ENCODE measurements at places on chromosomes 4 and X.
A peak's percentile ranks its signal among the peaks of the same experiment; 100 is the strongest.

DNA sequence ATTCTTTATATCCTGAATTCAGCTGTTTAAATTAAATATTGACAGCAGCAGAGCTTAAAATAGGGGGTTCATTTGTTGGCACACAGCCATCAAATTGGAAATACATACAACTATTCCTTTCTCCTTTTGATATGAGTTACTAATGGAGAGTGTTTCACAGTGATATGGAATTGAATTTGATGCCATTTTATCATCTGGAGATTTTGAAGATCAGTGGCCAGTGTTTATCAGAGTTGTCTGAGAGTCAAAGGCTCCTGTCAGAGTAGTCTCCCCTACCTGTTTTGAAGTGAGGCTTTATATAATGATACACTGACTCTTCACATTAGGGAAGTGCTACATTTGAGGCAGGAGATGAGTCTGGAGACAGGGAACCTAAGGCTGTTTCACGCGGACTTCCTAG is 1286.3 kb downstream of the TECRL start:
- H3K27me3 ChIP-seq = no peaks in the 10 kb centered on the region
- no peaks in the 10 kb centered on the region for H3K4me1 ChIP-seq
- DNase-seq = no peak

GRCh38 chrX:41589634-41590270 is 99.0 kb upstream of the GPR34 start:
- no peak overlapping the region for H3K27ac ChIP-seq
- H3K27me3 ChIP-seq = peaks cover 2% of the 10 kb centered on the region
- no peaks in the 10 kb centered on the region for H3K36me3 ChIP-seq
- H3K4me1 ChIP-seq = no peaks in the 10 kb centered on the region

GRCh38 chr4:142356801-142357200 is 489.3 kb downstream of the INPP4B start:
- peaks cover 20% of the 10 kb centered on the region for H3K4me1 ChIP-seq
- peaks cover 3% of the 10 kb centered on the region for H3K36me3 ChIP-seq
- no peak for DNase-seq
- peak overlapping the region; percentile 48 for H3K27ac ChIP-seq
- no peak overlapping the region for H3K4me3 ChIP-seq
- H3K27me3 ChIP-seq = no peaks in the 10 kb centered on the region

DNA sequence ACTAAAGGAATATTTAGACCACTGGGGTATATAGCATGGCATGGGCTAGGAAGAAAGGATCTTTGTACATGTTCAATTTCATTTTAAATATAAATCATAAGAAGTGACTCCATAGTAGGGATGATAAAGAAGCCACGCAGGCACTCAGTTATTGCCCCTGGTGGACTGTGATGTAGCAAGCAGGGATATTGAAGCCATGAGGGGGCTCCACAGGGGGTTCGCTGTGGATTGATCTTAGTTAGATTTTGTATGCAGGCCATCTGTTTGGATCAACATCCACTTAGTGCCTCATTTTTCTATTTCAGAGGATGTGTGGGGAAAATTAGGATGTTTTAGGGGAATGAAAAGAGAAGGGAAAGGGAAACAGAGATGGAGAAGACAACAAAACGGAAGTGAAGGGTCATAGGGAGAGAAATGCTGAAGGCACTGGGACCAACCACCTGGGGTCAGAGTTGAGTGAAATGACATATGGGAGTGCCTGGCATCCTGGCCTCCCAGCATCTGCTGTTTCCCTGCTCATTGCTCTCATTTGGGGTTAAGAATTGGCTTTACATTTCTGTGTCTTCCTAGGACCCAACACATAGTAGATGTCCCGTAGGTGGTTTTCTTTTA is 11.2 kb upstream of the FREM3 start:
- no peak for DNase-seq
- H3K4me1 ChIP-seq = no peaks in the 10 kb centered on the region
- no peak overlapping the region for H3K4me3 ChIP-seq
- peaks cover 2% of the 10 kb centered on the region for H3K27me3 ChIP-seq

DNA sequence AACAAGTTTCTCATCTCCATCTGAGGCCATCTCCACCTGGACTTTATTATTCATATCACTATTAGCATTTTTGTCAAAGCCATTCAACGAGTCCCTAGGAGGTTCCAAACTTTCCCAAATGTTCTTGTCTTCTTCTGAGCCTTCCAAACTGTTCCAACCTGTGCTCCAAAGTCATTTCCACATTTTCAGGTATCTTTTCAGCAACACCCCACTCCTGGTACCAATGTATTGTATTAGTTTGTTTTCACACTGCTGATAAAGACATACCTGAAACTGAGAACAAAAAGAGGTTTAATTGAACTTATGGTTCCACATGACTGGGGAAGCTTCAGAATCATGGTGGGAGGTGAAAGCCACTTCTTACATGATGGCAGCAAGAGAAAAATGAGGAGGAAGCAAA is 385.4 kb upstream of the GATB start:
- no peak overlapping the region for H3K27ac ChIP-seq
- H3K36me3 ChIP-seq = peaks cover 18% of the 10 kb centered on the region
- H3K4me3 ChIP-seq = no peak overlapping the region
- no peaks in the 10 kb centered on the region for H3K4me1 ChIP-seq
- H3K27me3 ChIP-seq = no peaks in the 10 kb centered on the region

DNA sequence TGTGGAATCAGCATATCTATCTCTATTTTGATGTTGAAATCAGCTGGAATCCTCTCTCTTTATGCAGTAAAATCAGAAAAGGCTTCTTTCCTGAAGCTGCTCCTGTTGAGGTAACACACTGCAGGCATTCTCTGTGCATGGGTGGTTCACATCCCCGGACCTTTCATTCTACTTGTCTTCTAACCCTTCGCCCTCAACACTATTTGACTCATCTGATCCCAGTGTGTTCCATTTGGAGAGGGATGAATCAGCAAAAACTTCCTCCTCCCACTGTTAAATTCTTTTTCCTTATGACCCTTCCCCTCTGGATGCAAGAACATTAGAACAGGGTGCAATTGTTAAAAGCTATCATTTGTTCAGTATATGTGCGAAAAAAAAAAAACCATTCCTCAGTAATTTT is 67.4 kb downstream of the RNF150 start:
- no peak overlapping the region for H3K27ac ChIP-seq
- no peaks in the 10 kb centered on the region for H3K4me1 ChIP-seq
- DNase-seq = no peak
- H3K4me3 ChIP-seq = no peak overlapping the region

GRCh38 chr4:15340902-15341732 is 86.7 kb upstream of the C1QTNF7 start:
- no peak for DNase-seq
- H3K4me1 ChIP-seq = no peaks in the 10 kb centered on the region
- H3K4me3 ChIP-seq = no peak overlapping the region
- H3K36me3 ChIP-seq = no peaks in the 10 kb centered on the region
